Astrocyte (in vitro differentiated cells and primary cell): ENCODE measurements at places on chromosomes 7 and 10. TPM values are rescaled to one million over a fixed set of nuclear protein-coding genes. Genes with fewer than 3 reads are reported as not detected.

Gene PNLIPRP1
- total RNA-seq = not detected in 2 replicates

Gene FRAT1
- total RNA-seq = 1.4 and 2.5 TPM in 2 replicates

Gene CFAP69
- 1.1 and 2.0 TPM in 2 replicates for total RNA-seq

Gene EIF3B
- 198 and 213 TPM in 2 replicates for total RNA-seq

Gene AHR
- total RNA-seq = 40.4 and 48.1 TPM in 2 replicates

Gene FAM131B
- 7.6 and 8.0 TPM in 2 replicates for total RNA-seq

DNA sequence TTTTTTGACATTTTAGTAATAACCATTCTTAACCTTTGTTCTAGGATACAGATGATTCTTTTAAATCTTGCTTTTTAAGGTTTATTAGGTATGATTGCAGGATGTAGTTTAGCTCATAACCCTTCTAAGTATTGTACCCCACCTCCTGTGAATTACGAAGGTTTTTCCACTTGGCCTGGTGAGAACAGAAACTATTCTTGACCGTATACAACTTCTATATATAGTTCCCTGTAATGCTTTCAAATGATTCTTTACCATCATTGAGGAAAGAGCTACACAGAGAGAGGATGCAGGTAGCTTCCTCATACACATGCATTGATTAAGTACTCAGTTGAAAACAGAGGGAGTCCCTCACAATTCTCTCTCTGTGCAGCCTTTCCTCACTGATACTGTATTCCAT lies 86.3 kb downstream of the PALS2 start:
- DNase-seq = no peak

DNA sequence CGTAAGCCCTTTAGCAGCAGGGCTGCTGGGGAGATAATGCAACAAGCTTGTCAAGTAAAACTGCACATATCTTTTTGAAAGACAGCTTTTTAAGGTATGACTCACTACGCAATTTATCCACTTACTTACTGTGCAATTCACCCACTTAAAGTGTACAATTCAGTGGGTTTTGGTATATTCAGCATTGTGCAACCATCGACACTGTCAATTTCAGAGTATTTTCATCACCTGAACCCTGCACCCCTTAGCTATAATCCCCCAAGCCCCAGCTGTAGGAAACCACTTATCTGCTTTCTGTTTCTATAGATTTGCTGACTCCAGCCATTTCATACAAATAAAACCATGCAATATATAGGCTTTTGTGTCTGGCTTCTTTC lies 168.0 kb downstream of the PTPN20 start:
- peak; percentile 26 for DNase-seq

DNA sequence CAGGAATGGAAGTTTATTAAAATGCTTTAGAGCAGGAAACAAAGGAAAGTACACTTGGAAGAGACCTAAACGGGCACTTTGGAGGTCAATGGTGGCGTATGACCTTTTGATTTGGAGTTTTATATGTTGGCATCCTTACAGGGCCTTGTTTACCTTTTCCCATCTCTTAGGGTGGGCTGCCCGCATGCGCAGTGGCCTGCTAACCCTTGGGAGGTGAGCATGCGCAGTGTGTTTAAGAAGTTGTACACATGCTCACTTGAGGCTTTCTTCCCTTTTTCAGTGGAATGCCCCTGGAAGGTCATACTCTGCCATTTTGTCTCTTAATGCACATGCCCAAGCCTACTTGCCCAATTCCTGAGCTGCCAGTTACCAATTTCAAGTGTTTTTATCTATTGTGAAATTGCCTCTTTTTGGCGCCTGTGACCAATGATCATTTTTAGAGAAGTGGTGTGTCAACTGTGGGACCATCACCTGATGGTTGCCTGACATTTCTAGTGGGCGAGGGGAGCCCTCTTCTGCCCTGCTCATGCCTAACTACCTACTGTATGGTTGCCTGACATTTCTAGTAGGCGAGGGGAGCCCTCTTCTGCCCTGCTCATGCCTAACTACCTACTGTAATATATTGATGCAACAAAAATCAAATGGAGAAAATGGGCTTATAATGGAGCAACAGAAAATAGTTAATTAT lies 138.0 kb downstream of the PPP1R9A start:
- no peak for DNase-seq

DNA sequence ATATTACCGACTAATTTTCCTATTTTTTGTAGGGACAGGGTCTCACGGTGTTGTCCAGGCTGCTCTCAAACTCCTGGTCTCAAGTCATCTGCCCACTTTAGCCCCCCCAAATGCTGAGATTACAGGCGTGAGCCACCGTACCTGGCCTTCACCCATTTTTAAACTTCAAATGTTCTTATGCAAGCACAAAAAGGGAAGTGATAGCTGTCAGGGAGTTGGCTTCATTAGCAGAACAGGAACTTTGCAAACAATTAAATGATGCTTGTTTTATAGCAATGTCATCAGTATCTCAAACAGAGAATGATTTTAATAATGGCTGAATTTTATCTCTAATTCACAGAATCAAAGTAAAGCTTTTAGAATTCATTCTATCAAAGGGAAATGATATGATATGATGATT lies 49.8 kb upstream of the FAM171A1 start:
- DNase-seq = no peak

DNA sequence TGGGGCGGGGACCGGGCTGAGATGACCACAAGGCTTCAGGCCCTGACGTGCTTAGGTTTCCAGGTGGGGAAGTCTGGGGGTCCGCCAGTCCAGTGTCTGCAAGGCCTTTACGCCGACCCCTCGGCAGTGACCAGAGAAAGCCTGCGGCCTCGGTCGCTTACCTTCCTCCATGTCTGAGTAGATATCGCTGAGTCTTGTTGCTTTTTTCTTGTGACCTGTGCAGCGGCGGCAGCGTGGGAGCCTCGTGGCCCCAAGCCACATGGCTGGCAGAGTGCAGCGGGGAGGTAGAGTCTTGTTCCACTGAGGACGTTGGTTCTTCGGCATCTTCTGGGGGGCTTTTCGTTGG lies 329 bp downstream of the NOLC1 start:
- DNase-seq = no peak

DNA sequence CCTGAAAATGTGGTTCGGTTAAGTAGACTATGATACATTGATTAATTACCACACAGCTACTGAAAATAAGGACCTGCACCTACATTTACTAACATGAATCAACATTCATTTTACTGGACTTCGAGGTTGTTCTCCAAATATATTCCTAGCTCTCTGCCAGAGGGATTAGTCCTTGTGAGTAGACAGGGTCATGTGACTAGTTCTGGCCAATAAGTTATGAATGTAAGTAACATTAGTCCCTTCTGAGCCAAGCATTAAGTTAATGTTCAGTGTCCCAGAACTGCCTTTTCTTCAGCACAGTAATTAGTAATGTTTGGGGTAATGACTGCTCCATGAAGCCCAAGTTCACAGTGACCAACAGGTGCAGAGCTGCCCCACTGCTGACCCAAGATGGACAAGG lies 9.2 kb downstream of the ITIH5 start:
- no peak for DNase-seq

- peak; percentile 94 for DNase-seq
Measured at GRCh38 chr10:88038268-88038667, 174.8 kb downstream of the PTEN start.

GRCh38 chr7:81929386-81929785 lies 159.5 kb upstream of the HGF start:
- peak; percentile 27 for DNase-seq

DNA sequence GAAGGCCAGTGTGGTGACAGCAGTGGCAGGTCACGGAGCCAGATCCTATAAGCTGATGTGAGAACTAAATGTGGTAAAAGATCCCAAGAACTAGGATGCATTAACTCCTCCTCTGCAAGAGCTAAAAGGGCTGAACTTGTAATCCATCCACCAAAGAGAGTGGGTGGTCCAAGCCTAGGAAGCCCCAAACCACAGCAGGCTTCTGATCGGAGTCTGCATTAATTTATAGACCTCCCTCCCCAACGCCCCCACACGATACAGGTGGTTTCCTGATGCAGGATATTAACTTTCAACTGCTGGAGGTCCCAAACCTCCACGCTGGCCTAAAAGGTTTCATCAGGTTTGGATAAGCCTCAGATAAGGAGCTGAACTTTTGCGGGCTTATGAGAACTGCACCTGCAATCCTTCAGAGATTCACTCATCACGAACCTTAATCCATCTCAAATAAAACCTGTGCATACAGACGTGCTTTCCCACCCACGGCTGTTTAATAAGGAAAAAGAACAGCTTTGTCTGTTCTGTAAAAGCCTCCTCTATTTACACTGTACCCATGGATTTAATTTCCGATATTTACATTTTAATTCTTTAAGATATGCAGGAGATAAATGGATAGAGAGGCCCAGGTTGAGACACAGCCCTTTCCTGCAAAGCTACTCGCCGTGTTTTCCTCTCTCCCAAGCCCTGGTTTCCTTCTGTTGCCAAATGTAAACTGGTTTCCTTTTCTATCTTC lies 74.9 kb downstream of the GFRA1 start:
- no peak for DNase-seq

DNA sequence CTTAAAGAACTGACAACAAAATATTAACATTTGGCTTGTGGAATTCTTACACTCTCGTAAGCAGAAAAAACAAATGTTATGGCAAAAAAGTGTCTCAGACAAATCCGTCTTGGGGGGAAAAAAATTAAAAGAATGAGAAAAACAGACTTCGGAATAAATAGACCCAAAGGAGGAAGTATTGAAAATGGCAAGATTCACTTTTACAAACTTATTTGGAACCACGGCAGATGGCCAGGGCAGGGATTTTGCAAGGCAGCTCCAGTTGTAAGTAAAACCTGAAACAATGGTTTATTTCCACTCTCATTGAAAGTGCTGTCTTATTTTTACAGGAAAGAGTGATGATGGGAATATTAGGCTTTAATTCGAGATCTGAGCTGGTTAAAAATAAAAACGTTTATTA lies 1.5 kb upstream of the ZNF438 start:
- no peak for DNase-seq

DNA sequence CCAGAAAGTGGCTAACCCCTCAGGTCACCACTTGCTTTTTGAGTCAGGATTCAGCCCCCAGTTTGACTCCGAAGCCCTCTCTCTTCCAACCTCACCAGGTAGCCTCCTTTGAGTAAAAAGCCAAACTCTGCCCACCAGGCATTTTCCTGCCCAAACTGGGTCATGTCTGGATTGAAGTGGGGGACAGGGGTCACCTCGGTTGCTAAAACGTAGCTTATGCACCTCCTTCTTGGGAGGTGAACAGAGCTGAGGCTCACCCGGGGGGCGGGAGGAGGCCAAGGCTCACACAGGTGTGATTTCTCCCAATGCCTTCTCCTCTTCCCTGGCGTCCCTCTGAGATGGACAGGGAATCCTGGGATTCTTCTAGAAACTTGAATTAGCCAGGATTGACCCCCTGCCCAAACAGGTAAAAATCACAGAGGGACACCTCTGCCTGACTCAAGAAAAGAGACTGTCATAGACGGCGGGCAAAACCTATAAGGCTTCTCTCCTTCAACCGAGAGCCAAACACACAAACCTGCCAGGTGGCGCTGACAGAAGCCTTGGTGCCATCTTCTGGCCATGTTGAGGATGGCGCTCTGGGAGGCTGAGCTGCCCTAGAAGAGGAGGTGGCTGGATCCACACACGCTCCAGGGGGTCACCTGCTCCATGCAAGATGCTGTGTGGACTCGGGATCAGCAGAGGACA lies 51.6 kb downstream of the PRLHR start:
- DNase-seq = peak; percentile 18

DNA sequence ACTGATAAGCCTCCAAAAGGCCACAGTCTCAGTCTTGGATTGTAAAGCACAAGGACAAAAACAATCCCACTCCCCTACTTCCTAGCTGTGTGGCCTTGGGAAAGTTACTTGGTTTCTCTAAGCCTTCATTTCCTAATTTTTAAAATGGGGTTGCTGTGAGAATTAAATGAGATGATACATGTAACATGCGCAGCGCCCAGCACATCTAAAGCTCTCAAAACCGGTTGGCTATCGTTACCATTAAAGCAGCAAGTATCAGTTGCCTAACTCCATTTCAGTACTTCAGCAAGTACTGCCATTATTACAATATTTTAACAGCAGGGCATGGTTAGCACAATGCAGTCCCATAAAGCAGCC lies 1.9 kb downstream of the NRCAM start:
- no peak for DNase-seq

DNA sequence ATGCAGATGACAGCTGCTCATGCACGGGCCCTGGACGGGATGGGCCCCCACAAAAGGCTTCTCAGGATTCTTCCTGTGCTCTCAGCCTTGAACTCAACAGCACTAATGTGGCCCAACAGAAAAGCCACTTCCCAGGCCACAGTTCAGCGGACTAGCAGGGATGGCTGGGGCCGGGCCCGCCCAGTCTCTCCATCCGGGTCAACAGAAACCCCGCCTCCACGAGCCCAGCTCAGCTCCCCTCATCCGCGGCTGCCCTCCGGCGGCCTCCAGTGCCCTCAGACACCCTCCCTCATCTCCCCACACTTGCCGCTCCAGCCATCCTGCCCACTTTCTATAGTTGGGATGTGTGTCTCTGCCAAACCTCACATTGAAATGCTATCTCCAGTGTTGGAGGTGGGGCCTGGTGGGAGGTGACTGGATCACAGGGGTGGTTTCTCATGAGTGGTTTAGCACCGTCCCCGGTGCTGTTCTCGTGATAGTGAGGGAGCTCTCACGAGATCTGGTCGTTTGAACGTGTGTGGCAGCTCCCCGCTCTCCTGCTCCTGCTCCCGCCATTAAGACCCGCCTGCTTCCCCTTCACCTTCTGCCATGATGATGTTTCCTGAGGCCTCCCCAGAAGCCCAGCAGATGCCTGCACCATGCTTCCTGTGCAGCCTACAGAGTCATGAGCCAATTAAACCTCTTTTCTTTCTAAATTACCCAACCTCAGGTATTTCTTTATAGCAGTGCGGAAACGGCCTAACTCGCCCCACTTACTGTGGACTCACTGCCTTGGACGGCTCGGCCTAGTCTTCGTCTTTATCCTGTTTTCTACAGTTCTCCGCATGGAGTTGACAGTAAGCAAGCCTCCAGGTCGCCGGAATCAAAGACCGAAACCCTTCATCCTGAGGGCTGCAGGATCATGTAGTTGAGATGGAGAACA lies 169.9 kb upstream of the RNF32 start:
- no peak for DNase-seq

- DNase-seq = no peak
Measured at GRCh38 chr10:75657351-75657750, 225.9 kb downstream of the LRMDA start.

- DNase-seq = no peak
Measured at GRCh38 chr7:39357648-39358047, 208.6 kb upstream of the YAE1 start.

DNA sequence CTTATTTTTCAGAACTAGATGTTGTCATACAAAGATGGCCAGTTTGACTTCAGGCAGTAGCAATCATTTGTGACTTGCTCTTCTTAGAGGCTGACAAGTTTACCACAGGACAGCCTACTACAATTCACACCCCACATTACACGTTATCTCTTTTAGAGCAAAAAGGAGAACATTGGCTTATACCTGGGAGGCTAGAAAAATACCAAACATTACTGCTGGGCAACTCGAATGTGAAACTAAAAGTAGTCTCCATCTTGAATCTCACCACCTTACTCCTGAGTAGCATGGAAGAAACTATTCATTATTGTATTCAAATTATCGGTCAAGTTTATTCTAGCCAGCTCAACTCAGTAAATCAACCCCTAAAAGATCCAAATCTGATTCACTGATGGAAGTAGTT lies 90.7 kb upstream of the TMEM26 start:
- DNase-seq = no peak
